NCI-H1694 (cell line): ENCODE measurements at places on chromosomes 3 and 15.

DNA sequence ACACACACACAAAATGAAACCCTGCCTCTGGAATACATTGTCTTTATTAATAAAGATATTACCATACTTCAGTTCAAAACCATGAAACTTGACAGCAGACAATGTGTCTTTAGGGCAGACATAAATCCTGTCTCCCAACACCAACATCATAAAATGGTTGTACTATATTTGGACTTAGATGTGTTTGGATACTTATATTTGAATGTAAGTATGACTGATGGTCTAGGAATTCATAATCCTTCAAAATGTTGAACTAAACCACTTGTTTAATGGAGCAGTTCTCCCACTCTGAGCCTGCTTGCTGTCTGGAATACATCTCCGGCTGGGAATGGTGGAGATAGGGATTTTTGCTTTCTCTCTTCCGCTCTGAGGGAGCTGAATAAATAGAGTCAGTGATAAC is 10.6 kb downstream of the FBN1 start:
- DNase-seq, result no peak

DNA sequence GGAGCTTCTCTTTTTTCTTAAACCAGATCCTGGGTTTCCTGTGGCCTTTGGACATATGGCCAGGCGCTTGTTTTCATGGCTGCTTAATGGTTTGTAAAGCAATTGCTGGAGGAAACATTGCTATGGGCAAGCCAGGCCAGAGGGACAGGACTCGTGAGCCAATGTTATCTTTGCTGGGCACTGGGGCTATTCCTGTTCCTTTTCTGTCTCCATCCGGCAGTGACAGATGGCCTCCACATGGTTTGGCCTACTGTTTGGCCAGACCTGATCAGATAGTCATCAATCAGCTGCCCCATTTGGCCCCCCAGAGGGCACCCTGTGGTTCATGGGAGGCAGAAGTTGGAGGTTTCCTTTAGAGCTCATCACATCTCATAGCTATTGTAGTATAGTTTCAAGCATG is 326.1 kb upstream of the ROPN1 start:
- DNase-seq, result no peak

GRCh38 chr3:126083511-126083912 is 412 bp downstream of the SLC41A3 start:
- DNase-seq, result peak; percentile 13

DNA sequence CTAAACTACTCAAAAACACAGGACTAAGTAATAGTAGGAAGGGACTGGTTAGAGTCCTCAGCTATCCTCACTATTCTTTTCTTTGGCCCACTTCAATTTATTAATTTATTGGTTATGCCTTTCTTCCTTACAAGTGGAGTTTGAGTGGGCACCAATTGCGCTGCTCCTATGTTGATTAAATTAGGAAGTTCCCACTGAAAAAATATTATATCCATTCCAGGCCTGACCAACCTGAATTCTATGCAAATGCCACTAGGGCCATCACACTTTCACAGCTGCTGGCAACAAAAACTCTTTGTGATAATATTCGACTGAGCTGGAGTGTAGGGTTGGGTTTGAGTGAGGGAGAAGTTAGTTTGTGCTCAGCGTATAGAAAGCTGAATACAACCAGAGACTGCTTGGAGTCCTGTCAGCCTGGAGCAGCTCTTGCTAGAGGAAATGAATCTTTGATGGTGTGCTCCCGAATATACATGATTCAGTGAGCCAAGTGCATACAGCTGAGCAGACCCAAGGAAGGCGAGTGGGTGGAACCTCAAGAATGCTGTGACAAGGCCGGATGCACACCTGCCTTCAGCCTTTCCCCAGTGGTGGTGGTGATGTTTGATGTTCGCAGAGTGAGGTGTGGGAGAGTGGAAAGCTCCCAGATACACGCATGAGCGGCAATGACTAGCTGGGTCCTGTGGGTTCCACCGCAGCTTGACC is 1.5 kb downstream of the ARHGEF3 start:
- no peak for DNase-seq

- DNase-seq, result no peak
These were observed 23.8 kb upstream of the ZNF148 start for GRCh38 chr3:125398952-125399351.

- DNase-seq, result no peak
These were observed 600.9 kb downstream of the SI start for GRCh38 chr3:164477403-164477802.

- DNase-seq, result peak; percentile 74
These were observed 35.9 kb downstream of the HMCES start for GRCh38 chr3:129314386-129315222.

- no peak for DNase-seq
These were observed 181.7 kb downstream of the CHST2 start for GRCh38 chr3:143301031-143301901.

DNA sequence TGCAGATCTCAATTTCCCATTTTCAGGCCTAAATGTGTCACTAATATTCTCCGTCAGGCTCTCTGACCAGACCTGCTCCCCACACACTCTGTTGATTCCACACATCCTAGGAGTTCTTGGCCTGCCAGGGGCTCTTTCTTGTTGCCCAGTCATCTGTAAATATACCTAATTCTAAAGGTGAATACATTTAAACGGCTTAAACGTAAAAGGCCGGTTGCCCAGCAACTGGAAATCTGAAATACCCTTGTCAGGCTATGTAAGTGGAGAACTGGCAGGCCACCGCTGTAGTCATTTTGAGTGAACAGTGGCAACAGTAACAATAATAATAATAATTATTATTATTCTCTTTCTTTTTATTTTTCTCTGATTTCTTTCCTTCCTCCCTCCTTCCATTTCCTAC is 302.7 kb downstream of the AGBL1 start:
- DNase-seq, result no peak

GRCh38 chr3:145286937-145287336 is 874.0 kb downstream of the PLOD2 start:
- DNase-seq, result no peak

- DNase-seq, result no peak
These were observed 20.3 kb upstream of the MAP3K13 start for GRCh38 chr3:185342459-185343174.

GRCh38 chr3:4061195-4061594 is 242.0 kb upstream of the SETMAR start:
- no peak for DNase-seq
